ENCODE measurements at places on chromosomes 5 and 9.

DNA sequence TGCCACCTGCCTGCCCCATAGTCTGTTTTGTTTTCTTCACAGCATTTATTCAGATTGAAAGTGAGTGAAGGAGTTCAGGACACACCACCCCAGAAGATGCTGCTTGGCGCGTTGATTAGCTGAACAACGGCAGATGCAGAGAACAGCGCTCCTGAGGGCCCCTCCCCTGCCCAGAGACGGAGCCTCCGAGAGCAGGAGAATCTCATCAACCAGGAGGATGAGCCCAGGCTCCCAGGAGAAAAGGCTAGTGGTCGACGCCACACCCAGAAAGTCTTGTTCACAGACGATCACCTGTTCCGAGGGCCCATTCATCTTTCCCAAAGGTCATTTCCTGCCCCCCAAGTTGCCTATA, 180.4 kb upstream of the PPP1R26 start:
- DNase-seq = no peak

- DNase-seq = no peak
These were observed 84.3 kb upstream of the GRHPR start for GRCh38 chr9:37338218-37338617.

- DNase-seq = no peak
These were observed 8.1 kb downstream of the FAM193B start for GRCh38 chr5:177546258-177546741.

GRCh38 chr9:81814794-81815464, 113.3 kb upstream of the SPATA31D4 start:
- DNase-seq = no peak

- DNase-seq = no peak
These were observed 9.1 kb upstream of the TBCA start for GRCh38 chr5:77785229-77785628.

DNA sequence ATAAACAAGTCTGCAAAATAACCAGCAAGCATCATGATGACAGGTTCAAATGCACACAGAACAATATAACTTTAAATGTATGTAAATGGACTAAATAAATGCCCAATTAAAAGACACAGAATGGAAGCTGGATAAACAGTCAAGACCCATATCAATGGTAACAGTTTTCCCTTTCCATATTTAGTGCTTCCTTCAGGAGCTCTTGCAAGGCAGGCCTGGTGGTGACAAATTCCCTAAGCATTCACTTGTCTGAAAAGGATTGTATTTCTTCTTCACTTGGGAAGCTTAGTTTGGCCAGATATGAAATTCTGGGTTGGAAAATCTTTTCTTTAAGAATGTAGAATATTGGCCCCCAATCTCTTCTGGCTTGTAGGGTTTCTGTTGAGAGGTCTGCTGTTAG, 120.2 kb upstream of the RASA1 start:
- DNase-seq = no peak

DNA sequence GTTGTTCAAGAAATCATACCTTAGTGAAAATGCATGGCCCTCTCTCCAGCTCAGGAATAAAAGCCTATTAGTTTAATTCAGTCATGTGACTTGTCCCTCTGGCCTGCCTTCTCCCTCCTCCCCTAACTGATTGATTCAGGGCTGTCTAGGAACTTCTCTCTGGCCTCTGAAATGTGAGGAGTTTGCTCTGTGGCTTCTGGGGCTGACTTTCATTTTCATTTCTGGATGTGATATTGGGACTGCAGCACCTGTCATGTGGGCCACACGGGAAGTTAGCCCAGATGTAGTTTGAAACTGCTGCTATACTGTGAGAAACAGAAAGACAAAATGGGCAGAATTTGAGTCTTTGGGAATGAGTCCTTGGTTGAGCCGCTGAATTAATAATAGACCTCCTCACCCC, 44.8 kb downstream of the PARP8 start:
- peak; percentile 18 for DNase-seq
